ENCODE measurements at places on chromosomes 5 and 9.

DNA sequence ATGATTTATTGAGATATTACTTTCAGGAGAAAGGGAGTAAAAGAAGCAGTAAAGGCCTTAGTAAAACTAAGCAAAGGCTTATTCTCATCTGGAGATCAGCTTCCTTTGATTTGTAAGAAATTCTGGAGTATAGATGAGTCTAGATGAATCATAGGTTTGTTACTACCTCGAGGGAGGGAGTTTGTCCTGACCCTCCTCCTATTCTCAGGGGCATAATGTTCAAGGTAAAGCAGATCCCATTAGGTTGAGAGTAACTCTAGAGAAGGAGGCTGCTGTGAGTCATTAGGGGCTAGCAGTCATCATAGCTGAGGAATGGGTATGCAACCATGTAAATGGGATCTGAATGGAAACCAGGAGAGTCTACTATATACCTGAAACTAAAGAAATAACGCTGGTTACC is 155.5 kb upstream of the MOCS2 start:
- DNase-seq = no peak

GRCh38 chr5:143037071-143037470 is 266.9 kb downstream of the ARHGAP26 start:
- DNase-seq = no peak

GRCh38 chr5:129120158-129120581 is 25.6 kb downstream of the ISOC1 start:
- DNase-seq = no peak

DNA sequence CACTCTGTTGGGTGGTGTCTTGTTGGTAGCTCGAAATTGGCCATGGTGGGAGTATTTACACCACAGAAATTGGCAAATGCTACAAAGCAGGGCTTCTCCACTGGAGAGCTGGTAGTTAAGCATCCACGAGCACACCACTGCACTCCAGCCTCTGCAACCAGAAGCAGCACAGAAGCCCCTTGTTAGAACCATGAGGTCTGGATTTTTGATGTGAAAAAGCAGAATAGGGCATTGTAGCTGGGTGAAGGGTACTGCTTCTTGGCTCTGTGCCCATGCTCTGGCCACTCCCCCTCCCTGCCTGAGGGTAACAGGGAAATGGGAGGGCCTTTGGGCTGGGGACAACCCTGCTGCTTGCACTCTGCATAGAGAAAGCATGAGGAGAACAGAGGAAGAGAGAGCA is 81.2 kb upstream of the UBTD2 start:
- no peak for DNase-seq

- no peak for DNase-seq
Measured at GRCh38 chr5:150516011-150516410, 8.1 kb downstream of the NDST1 start.

- DNase-seq = no peak
Measured at GRCh38 chr9:5876026-5876425, 14.7 kb upstream of the MLANA start.

DNA sequence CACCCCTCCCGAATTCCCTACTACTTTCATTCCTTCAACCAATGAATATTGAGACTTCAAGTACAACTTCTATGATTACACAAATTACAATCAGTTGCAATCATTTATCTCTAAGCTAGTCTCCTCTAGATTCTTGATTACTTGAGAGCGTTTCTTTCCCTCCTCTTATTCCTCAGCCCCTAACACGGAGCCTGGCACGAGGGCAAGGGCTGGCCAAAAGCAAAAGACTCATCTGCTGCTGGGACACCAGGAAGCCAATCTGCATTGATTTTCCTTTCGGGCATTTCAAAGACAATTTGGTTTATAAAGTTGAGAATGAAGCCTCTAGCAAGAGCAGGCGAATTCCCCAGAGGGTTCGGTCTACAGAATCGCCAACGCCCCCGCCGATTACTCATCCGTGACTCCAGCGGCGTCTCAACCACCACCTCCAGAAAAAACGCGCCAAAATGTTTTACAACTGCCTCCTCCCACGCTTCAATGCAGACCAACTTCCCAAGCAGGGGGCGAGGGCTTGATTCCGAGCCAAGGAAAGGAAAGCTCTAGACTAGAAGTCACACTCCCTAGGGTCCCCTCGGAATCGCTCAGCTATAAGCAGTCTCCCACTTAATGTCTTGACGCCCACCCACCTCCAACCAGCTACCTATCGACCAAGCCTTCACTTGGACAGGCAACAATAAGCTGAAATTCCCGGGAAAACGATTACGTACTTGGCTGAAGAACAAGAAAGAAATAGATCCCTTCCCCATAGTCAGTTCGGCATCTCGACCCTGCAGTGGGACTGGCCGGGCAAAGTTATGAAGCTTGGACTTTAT is 1.5 kb downstream of the PCSK1 start:
- DNase-seq = no peak

GRCh38 chr5:146461319-146461718 is 14.2 kb downstream of the TCERG1 start:
- no peak for DNase-seq

DNA sequence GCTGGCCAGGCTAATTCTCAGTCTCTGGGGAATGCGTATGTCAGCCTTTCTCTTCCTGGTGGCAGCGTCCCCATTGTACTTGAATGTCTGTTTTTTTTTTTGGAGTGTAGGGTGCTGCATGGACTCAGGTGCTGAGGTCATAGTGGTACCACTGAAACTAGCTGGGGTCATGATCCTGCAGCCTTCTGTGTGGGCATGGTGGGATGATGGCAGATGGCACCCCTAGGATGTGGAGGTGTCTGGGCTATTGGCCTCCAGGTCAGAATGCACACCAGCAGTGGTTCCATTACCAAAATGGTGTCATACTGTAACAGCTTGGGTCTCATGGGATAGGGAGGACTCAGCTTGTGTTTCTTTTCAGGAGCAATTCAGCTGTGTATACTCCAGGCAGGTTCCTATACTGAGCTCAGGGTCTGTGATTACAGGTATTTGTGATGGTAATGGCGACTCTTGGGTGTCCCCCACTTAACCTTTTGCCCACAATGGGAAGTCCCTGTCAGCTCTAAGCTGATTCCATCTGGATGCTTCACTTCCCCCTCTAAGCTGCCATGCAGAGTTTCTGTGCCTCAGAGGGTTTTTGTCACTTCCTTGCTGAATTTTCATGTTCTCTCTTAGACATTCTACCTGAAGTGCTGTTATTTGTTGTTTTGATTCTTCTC is 17.9 kb downstream of the HSD17B4 start:
- no peak for DNase-seq

DNA sequence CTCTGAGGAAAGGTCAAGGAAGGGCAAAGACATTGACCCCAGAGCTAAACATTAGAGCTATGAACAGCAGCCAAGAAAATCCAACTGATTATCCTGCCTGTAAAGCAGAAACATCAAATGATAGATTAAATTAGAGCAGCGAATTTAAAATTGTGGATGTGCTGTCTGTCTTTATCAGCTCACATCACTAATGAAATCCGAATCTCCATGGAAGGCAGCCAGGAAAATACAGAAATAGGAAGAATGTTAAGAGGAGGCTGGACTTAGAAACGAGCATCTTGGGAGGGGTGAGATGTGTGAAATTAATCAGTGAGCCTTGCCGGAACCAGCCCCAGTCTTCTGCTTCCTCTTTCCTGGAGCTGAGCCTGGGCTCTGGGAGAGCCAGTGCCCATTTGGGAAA is 191.0 kb downstream of the PJA2 start:
- DNase-seq = no peak

DNA sequence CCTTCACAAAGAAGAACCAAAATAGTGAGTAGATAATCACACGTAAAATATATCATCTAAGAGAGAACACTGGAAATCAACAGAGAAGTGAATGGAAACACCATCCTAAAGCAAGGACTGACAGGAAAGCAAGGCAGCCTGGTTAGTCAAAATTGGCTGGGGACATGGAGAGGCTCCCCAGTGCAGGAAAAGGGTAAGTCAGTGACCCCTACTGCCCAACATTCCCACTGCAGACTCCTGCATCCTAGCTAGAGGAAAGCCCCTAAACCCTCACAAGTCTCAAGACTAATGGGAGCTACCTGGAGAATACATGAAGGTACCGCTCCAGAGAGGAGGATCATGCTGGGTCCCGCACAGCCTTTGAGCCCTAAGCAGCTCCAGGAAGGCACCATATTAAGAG is 60.1 kb downstream of the ZDHHC21 start:
- no peak for DNase-seq

GRCh38 chr5:160434022-160434531 is 12.4 kb downstream of the PTTG1 start:
- DNase-seq = no peak

DNA sequence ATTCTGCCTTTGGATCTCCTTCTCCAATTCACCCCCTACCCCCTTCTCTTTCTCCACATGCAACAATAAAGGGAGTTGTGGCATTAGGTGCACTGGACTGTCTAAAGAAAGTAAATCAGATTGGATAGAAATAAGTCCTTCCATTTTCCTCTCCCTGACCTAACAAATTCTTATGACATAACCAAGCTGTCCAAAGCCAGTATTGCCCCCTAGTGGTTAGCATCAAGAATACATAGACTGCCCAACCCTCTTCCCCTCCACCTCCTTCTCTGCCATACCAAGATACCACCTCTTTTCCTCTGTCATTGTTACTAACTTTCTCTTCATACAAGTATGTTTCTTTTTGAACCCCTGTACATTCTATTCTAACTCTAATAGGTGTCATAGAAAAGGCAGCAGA is 45.7 kb downstream of the PPARGC1B start:
- no peak for DNase-seq

GRCh38 chr5:39254671-39255070 is 35.3 kb upstream of the FYB1 start:
- DNase-seq = no peak

DNA sequence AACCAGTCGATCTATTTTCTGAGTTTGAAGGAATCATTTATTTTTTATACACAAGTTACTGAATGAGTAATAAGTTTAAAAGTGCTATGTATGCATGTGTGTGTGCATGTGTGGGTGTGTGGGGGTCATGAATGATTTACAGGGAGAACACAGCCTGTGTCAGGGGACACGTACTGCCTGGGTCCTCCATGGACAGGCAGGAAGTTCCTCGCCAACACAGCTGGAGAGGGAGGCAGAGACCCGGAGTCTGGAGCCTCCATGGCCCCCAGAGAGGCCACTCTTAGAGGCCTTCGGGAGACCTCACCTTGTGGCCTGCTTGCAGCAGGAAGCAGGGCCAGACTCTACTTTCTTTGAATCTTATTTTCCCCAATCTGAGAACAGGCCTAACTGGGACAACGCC is 144.7 kb downstream of the GABBR2 start:
- DNase-seq = no peak

- DNase-seq = no peak
Measured at GRCh38 chr5:147234825-147235635, at the start of gene STK32A. Gene STK32A, plus strand, starts transcription at chr5:147235026. Its CDS starts 4,609 bp downstream, at chr5:147239635.

GRCh38 chr9:89346696-89347095 is 28.4 kb downstream of the SECISBP2 start:
- no peak for DNase-seq

DNA sequence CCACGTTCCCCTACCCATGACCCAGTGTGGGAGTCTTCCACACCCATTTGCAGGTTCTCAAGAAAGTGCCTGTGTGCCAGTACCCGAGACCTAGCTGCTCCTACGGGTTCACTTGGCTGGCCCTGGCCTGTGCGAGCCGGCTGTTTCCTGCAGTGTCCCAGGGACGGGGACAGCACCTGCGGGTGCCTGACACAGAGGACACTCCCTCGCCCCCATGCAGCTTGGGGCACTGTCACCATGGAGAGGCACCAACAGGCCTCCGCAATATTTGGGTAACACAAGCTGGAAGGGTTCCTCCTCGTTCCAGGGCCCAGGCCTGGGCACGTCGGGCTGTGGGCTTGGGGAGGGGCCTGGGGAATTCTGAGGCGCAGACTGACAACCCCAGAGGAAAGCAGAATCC is 41.4 kb downstream of the DUSP1 start:
- no peak for DNase-seq

DNA sequence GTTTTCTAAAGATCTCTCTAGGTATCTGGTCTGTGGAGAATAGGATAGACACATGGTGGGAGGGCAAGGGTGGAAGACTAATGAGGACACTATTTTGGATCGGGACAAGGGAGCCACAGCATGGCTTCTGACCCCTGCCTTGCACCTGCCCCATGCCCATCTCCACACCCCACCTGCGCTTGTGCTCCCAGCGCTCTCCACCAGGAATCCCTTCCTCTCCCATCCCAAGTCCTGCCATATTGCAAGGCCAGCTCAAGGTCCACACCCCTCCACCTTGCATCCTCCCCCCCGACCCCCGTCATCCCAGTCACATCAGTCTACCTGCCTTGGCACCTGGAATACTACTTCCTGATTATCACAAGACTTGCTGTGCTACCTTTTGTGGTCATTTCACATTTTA is 44.2 kb upstream of the RETREG1 start:
- no peak for DNase-seq

- no peak for DNase-seq
Measured at GRCh38 chr5:174045470-174046025, at the start of gene NSG2. Gene NSG2, plus strand, starts transcription at chr5:174045706. Its CDS starts 1,050 bp downstream, at chr5:174046756.

- DNase-seq = no peak
Measured at GRCh38 chr9:99478469-99479027, 256.5 kb downstream of the SEC61B start.

DNA sequence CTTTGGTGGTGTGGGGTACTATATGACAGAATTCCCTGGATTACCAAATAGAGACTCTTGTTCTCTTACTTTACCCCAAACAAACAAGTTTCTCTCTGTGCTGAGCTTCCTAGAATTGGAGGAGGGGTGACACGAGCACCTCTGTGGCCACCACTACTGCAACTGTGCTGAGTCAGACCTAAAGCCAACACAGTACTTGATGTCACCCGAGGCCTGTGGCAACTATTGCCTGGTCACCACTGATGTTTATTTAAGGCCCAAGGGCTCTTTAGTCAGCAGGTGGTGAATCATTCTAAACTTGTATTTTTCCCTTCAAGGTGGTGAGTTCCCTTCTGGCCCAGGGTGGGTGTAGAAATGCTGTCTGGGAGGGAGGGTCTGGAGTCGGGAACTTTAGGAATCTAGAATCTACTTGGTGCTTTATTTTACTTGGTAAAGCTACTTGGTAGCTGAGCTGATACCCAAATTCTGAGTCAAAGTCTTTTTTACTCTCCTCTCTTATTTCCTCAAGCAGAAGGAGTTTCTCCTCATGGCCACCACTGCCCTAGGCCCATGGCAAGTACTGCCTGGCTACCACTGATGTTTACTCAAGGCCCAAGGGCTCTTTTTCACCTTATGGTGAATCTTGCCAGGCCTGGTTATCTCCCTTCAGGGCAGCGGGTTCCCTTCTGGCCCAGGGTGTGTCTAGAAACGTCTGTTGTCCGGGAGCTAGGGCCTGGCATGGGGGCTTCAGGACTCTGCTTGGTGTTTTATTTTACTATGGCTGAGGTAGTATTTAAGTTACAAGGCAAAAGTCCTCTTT is 9.8 kb downstream of the LURAP1L start:
- DNase-seq = no peak

- DNase-seq = no peak
Measured at GRCh38 chr5:9251379-9251980, 294.4 kb downstream of the SEMA5A start.

DNA sequence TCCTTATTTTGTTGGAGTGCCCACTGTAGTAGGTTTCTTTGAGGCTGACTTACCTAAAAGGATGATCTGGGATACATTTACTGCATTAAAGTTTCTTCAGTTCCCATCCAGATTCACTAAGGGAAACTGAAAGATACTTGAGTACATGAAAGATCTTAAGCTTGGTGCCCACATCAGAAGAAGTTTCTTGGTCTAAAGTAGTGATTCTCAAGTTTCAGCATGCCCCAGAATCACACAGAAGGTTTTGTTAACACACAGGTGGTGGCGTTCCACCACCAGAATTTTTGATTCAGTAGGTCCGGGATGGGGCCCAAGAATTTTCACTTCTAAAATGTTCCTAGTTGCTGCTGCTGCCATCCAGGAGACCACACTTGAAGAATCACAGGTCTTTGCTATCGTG is 171.0 kb downstream of the ZNF462 start:
- no peak for DNase-seq

- no peak for DNase-seq
Measured at GRCh38 chr9:108286638-108287206, 569.1 kb downstream of the ACTL7B start.

All from activated CD8-positive, alpha-beta memory T cell treated with anti-CD3 and anti-CD28 coated beads for 1 hour (primary cell).